ENCODE measurements at places on chromosomes 6 and 20.

- no peak for DNase-seq
Observed at GRCh38 chr6:136228814-136229213, 21.3 kb downstream of the MTFR2 start.

GRCh38 chr6:134596191-134596590, 278.3 kb upstream of the SGK1 start:
- DNase-seq = no peak

DNA sequence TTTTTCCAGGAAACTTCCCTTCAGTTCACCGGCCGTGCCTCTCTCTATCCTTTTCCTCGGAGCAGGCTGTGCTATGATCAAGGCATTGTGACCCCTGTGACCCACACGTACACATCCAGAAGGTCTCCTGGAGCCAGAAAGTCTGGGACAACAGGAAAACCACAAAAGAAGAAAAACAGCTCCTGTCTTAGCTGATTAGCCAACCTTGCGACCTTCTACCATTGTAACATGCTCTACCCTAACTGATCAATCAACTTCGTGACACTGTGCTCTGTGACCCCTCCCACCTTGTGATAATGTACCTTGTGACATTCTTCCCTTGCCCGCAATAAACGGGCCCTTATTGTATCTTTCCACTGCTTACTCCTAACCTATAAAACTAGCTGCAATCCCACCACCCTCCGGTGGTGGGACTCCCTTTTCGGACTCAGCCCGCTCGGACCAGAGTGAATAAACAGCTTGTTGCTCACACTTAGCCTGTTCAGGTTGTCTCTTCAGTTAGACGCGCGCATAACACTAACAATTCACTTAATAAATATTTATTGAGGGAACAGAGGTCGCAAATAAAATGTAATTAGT, 24.2 kb downstream of the ZNF311 start:
- DNase-seq = no peak

DNA sequence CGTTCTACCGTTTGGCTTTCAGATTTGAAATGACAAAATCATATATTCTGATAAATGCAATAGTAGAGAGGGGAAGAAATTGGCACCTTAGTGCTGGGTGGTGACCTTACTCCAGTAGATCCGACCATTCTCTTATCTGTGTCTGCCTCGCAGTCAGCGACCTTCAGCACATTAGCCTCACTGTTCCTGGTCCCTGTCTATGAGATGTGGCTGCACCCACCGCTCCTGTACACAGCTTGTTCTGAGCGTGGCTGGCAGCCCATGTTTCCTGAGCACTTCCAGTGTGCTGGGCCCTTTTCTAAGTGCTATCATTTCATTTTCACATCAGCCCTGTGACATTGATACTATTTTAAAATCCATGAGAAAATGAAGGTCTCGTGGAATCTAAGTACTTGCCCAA, 138.1 kb downstream of the TMEM242 start:
- no peak for DNase-seq

GRCh38 chr6:146543940-146544615, 445 bp downstream of the RAB32 start:
- DNase-seq = no peak

- no peak for DNase-seq
Observed at GRCh38 chr6:159951772-159952171, 17.1 kb upstream of the IGF2R start.

DNA sequence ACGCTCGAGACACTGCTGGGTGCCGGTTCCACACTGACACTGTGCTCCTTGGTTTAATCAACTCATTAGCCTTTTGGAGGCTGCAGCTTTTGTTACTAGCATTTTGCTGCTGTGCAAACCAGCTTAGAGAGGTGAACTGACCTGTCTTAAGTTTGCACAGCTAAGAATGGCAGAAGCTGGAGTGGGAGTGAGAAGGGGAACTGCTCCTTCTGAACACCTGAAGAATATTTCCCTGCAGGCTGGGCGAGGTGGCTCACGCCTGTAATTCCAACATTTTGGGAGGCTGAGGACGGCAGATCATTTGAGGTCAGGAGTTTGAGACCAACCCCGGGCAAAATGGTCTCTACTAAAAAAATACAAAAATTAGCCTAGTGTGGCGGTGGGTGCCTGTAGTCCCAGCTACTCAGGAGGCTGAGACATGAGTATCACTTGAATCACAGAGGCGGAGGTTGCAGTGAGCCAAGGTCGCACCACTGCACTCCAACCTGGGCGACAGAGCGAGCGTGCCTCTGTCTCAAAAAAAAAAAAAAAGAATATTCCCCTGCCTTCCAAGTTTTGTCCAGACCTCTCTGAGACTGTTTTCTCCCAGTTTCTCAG, 5.0 kb downstream of the CEBPB start:
- no peak for DNase-seq

GRCh38 chr6:48109944-48110343, 1.1 kb downstream of the PTCHD4 start:
- no peak for DNase-seq

GRCh38 chr6:140446241-140446640, 1071.8 kb upstream of the CITED2 start:
- DNase-seq = no peak
